ENCODE measurements at places on chromosomes 2 and 18.
A peak's percentile ranks its signal among the peaks of the same experiment; 100 is the strongest.

DNA sequence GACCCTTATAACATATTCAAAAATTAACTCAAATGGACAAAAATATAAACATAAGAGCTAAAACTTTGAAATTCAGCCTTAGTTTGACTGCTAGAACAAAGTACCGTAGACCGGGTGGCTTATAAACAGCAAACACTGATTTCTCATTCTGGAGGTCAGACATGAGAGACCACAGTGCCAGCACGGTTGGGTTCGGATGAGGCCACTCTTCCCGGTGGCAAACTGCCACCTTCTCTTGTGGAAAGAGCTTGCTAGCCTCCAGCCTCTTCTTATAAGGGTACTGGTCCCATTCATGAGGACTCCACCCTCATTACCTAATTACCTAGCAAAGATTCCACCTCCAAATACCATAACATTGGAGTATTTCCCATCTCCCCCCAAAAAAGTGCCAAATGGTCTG lies 91.3 kb downstream of the FAM210A start:
- no peak for DNase-seq

GRCh38 chr2:54999182-54999581 lies 51.1 kb downstream of the RTN4 start:
- DNase-seq = peak; percentile 29

DNA sequence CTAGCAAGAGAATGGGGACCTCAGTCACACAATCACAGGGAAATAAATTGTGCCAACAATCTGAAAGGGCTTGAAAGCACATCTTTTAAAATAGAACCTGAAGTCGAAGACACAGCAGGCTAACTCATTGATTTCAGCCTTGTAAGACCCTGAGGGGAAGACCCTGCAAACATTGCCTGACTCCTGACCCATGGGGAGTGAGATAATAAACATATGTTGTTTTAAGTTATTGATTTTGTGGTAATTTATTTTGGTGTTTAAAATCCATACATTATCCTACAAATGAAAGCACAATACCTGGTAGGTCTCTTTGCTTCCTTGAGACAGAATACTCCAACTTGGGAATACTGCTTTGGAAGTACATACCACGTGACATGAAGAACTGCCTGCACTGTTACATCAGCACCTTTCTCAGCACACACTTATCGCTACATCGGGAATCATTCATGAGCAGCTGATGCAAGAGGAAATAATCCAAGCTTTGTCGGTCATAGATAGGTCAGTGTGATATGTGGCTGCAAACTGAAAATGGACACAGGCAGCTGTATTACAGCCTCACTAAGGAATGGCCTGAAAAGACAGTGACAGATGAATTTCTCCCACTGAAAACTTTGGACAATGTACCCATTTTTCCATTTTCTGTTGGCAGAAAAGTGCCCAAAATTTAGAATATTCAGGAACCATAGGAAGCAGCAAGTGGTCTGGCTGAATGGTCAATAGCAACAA lies 494.5 kb upstream of the MAP2 start:
- no peak for DNase-seq

DNA sequence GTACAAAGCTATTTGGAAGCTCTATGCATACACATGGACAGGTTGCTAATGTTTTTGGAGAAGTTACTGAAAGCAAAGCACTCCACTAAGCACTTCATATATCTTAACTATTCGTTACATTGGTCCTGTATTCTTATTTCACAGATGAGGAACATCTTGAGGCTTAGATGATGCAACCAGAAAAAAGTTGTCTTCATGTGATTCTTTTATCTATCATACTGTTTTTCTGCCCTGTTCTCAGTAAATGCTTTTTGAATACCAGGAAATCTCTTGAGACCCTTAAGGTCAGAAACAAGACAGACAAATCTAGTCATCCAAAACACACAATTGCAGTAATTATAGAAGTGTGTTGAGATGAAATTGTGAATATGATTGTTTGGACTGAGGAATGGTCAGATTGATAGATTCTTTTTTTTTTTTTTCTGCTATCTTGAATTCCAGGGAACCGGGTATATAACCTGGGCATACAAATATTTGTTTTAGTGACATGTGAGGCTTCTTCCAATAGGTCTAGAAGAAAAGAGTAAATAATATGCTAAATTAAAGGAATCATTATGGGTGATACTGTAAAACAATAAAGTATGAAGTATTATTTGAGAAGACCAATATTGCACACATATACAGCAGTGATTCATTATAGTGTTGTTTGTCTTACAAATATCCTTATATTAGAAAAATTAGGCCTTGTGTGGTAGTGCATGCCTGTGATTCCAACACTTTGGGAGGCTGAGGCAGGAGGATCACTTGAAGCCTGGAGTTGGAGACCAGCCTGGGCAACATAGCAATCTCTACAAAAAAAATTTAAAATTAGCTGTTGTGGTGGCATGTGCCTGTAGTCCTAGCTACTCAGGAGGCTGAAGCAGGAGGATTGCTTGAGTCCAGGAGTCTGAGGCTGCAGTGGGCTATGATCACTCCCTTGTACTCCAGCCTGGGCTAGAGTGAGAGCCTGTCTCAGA lies 33.7 kb downstream of the EHBP1 start:
- DNase-seq = no peak

- DNase-seq = no peak
Observed at GRCh38 chr2:79702905-79703304, 190.1 kb downstream of the CTNNA2 start.

DNA sequence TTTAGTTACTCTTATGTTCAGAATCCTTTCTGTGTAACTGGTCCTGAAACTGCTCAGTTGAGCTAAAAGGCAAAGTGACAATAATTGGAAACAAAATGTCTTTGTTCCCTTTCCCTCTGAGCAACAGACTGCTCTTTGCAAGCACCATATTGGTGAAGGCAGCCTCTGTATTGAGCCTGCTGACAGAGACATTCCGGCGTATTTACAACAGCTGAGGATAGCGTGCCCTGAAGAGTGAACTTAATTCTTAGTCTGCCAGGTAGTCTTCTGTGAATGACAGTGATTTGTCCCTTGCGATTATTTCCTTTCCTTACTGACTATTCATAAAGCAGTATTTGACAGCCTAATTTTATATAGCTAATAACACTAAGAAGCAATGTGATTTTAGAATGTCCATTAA lies 239.1 kb downstream of the CPS1 start:
- no peak for DNase-seq

DNA sequence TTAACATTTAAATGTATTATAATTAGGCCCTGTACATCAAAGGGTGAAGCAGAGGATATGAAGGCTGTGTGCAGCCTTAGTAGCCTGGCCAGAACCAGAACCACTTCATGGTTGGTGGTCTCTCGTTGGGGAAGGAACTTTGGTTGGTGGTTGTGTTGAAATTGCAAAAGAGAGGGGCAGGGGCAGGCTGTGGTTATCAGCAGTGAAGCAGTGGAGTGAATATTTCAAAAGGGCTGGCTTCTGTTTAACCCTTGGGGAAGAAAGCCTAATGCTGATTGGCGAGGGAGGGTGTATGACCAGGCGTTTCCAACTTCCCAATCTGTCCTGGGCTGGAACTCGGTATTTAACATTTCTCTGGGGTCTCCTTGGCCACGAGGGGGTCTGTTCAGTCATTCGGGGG lies 51.2 kb upstream of the LYPD6B start:
- no peak for DNase-seq

DNA sequence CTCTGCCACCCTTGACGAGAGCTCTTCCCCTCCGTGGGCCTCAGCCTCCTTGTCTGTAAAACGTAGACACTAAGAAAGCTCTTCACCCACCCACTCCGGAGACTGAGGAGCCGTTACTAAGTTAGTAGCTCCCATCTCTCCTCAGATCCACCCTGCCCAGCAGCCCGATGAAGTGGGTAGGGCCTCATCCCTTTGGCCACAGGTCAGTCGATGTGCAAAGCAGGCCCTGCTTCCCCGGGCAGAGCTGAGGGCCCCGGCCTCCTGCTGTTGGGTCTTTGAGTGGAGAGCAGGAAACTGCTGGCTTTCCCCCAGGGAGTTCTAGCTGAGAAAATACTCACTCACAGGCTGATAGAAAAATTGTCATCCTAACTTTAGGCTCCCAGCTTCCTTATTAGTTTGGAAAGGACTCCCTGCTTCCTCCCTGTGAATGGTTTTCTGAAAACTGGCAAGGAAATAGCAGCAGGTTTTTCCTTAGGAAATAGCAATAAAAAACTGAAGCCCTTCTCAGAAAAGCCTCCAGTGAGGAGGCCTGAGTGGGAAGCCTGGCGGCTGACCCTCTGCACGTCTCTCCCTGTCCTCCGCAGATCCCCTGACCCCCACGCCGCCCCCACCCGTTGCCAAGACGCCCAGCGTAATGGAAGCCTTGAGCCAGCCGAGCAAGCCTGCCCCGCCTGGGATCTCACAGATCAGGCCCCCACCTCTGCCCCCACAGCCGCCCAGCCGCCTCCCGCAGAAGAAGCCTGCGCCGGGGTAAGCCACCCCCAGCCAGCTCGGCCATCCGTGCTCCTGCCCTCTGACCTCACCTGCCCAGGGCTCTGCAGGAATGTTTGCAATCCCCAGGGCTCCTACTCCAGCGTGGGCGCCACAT lies 30.2 kb downstream of the ITGB1BP1 start:
- DNase-seq = no peak

DNA sequence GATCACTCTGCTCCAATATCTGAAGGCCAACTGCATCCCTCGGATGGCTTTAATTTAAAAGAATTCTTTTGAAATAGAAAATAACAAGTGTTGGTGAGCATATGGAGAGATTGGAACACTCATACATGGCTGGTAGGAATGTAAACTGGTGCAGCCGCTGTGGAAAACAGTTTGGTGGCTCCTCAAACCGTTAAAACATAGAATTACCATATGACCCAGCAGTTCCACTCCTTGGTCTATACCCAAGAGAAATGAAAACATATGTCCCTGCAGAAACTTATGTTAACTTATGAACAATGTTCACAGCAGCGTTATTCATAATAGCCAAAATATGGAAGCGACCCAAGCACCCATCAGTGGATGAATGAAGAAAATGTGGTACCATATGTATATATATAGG lies 60.1 kb downstream of the NPAS2 start:
- DNase-seq = no peak

GRCh38 chr2:109690457-109690821 lies 76.3 kb downstream of the SOWAHC start:
- DNase-seq = no peak

DNA sequence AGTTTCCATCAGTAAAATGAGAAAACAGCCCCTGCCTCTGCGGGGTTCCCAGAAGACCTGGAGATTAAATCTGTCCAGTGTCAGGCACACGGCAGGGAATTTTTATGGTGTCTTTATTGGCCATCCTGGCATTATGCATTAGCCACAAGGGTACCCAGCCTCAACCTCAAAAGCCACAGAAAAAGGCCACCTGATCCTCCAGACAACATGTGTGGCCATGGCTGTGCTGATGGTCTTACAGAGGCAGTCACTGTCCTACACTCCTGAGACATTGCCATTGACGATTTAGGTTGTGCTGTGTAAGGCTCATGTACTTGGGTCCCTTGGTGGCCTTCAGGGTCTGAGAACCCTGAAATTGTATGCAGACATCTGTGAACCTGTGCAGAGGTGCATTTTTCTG lies 115.6 kb downstream of the SMAD7 start:
- DNase-seq = no peak

- DNase-seq = no peak
Observed at GRCh38 chr2:184727813-184728212, 129.5 kb downstream of the ZNF804A start.

GRCh38 chr18:37659906-37660305 lies 94.3 kb upstream of the CELF4 start:
- no peak for DNase-seq

GRCh38 chr2:217643789-217644301 lies 358.9 kb downstream of the TNS1 start:
- DNase-seq = no peak

- DNase-seq = no peak
Observed at GRCh38 chr18:42052122-42052708, 97.2 kb downstream of the PIK3C3 start.

DNA sequence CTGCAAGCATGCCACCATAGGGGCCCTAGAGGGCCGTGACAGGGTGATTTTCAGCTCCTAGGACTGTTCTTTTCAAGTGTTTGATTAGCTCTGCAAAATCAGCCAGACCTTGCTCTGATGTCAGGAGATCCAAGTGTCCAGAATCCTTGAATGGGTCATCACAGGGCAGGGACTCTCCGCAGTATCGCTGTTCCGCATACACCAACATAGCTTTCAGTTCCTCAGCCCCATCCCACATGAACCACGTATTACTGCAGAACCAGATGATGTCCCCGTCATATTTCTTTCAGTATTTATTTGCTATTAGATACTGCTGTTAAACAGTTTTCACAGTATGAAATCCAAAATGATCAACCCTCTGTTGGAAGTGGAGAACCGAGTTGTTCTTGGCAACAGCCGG lies 46.6 kb upstream of the RFX8 start:
- no peak for DNase-seq

DNA sequence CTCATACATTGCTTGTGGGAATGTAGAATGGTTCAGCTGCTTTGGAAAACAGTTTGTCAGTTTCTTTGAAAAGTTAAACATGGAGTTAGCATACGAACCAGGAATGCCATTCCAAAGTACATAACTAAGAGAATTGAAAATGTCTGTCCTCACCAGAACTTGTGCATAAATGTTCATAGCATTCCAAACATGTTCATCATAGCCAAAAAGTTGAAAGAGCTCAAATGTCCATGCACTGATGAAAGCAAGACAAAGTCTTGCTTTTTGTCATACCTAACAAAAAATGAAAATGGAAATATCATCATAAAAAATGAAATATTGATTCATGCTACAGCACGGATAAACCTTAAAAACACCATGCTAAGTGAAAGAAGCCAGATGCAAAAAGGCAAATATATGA lies 408.8 kb upstream of the UBE2E3 start:
- peak; percentile 33 for DNase-seq

DNA sequence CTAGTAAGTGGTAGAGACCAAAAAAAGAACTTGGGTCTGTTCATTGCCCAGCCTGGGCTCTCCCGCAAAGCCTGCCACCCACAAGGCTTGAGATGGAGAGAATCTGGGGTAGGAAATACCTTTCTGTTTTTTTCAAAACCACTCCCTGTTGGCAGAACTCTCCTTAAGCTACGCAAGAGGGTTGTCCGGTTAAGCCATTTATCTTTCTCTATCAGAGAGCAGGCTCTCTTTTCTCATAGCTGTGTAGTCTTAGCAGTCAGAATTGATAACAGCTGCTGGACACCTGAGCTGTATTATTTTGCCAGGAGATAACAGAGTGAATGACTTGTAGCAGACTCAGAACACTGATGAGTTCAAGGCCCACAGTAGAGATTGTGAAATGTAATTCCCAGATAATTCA lies 1088.1 kb downstream of the TSN start:
- no peak for DNase-seq

DNA sequence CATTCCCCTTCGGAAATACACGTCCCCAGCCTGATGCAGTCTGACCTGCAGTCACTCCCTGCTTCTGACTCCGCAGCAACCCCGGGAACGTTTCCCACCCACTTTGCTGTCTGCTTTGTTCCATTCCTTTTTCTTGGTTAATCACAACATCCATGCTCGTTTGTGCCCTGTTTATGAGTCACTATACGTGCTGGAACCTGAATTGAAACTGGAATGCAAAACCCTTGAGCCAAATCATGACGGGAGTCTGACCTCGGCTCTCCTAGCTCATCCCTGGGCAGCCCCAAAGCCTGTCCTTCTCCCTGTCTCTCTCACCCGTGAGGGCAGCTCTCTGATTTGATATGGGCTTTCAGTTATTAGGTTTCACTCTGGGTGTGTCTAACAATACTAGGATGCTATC lies 57.1 kb upstream of the RNF152 start:
- DNase-seq = no peak

All from AG08396 (cell line).